ENCODE measurements at places on chromosomes 1 and 21.

- DNase-seq: no peak
Measured at GRCh38 chr1:107545879-107546278, 405.0 kb downstream of the NTNG1 start.

- DNase-seq: no peak
Measured at GRCh38 chr1:31587720-31588423, 11.6 kb downstream of the TINAGL1 start.

GRCh38 chr1:248750496-248750895, 5.1 kb downstream of the LYPD8 start:
- no peak for DNase-seq

DNA sequence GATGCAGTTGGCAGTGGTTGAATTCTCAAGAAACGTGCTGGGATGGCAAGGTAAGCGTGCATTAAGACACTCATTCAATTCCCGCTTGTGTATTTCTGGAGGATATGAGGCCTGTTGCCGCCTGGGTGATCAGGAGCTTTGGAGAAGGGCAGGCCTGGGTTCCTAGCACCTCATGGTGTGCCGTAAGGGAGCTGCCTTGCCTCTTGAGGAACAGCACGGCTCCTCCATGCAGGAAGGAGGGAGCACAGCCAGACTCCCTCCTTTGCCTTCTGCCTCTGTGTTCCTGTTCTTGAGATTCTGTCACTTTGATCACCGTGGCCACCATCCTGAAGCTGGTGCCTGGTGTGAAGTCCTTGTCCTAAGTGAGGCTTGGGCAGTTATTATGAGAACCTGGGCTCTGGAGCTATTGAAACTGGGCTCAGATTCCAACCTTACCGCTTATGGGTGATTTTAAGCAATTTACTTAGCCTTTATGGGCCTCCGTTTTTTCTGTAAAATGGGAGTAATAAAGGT, 18.3 kb downstream of the SLFNL1 start:
- DNase-seq: no peak

All from astrocyte of the cerebellum (primary cell).